ENCODE measurements at places on chromosomes 12 and 14.

- DNase-seq: no peak
Observed at GRCh38 chr14:91649930-91650329, 82.0 kb downstream of the CATSPERB start.

GRCh38 chr12:106138633-106139421, at the start of gene NUAK1:
NUAK1 (minus strand) TSS chr12:106138954; CDS start chr12:106138653, 301 bp downstream.
- no peak for DNase-seq

DNA sequence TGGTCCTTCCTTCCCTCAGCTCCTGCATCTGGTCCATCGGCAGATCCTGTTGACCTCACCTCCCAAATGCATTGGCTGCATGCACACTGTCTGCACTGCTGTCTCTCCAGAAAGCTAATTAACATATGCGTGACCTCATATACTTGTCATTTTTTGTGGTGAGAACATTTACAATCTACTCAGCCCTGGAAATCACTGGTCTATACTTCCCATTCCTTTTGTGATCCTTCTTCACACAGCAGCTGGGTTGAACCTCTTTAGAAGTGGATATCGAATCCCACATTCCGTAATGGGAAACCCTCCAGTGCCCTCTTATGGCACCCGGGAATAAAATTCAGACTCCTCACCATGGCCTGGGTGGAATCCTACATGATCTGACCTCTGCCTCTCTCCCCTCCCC, 45.0 kb downstream of the SMOC1 start:
- DNase-seq: no peak

- no peak for DNase-seq
Observed at GRCh38 chr12:42564996-42565395, 24.6 kb downstream of the PRICKLE1 start.

GRCh38 chr12:43370263-43370662, 181.7 kb downstream of the ADAMTS20 start:
- no peak for DNase-seq

- DNase-seq: no peak
Observed at GRCh38 chr12:120956579-120957300, 21.6 kb upstream of the HNF1A start.
